ENCODE measurements at places on chromosomes 3 and 15.

DNA sequence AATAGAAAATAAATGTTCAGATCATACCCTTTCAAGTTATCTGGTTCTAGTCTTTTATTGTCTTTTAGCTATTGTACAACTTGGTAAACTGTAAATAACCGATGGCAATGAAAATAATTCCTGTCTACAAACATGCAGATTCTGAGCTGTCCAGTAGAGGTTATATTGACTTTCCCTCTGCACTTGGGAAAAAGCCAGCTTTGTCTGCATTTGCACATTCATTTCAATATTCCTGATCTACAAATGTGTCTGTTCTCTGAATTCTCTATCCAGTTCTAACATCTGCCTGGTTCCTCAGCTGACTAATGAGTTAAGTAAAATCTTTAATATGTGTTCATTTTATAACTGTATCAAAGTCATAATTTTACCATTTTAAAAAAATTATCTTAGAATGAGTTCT is 408.5 kb downstream of the ERC2 start:
- DNase-seq, result no peak

DNA sequence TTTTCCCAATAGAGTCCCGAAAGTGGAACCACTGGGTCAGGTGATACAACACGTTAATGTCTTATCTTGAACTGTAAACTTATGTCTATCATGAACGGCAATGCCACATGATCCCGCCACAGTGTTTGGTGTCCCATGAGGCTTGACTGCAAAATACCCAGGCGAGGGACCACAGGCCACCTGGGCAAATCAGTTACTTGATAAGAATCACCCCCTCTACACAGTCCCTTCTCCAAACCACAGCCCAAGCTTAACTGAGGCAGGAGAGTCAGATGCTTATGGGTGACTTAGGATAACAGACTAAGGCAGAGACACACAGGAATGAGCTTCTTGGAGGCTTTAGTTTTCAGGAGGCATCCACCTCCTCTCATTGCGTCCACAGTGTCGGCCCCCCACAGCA is 42.9 kb upstream of the SNRPA1 start:
- DNase-seq, result no peak

DNA sequence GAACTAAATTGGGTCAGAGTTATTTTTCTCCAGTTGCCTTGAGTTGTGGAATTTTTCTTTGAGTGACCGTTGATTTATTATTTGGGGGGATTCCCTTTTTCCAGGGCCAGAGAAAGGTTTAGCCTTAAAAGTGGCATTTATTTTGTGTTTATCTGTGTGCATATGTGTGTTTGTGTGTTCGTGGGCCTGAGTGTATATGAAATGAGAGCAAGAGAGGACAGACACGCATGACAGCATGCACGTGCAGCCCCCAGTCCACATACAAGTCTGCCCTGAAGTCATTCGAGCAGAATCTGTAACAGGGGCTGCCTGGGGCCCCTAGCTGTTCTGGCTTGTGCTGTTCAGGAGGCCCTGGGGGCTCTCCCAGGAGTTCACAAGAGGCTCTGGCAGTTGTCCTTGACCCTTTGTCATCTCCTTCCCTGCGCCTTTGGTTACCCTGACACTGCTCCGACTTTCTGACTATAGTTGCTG is 18.3 kb upstream of the TRAK1 start:
- no peak for DNase-seq

- peak; percentile 34 for DNase-seq
Observed at GRCh38 chr3:20080956-20081554, 40.8 kb downstream of the KAT2B start.

DNA sequence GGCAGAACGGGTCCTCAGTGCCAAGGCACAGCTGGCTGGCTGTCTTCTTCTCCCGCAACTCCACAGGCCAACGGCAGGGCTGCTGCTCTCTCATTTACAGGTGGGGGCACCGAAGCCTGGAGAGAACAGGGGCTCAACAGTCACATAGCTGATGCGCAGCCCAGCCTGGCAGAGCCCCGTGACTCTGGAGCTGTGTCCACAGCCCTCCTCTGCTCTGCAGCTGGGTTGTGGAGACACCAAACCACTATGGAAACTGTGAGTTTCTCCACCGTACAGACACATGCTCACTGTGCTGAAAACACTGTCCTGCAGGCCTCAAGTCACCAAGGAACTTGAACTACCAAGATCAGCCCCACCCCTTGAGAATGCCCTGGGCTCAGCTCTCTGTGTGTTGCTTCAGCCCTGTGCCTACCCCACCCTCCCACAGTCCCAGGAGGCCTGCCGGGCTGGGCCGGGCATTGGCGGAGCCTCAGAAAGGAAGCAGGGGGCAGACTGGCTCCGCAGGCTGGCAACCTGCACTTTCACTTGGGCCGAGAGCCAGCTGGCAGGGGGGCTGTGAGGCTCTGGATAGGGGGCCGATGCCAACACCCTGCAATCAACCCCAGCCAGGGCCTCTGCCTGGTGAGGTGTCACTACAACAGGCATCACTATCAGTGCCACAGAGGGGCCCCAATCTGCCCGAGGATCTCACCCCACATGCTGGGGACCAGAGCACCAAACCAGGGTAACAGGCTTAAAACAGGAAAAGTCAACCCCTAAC is 113.7 kb upstream of the RPL32 start:
- DNase-seq, result no peak

DNA sequence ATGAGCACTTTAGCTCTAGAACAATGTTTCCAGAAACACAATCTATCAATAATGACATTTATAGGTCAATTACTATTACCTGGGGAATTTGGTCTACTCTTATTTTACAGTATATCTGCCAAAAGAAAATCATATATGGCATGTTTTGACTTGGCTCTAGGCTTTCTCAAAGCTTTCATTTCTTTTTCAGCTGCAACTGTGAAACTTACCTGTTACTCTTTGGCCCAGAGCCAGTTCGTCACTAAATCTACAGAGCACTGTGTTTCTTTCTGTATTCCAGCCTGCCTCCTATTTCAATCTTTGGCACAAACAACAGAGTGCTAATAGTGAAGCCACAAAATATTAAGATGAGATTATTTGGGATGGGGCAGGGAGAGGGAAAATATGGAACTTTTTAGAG is 76.0 kb downstream of the P2RY1 start:
- DNase-seq, result no peak

GRCh38 chr3:150443331-150443741 is 35.2 kb downstream of the TSC22D2 start:
- DNase-seq, result no peak

DNA sequence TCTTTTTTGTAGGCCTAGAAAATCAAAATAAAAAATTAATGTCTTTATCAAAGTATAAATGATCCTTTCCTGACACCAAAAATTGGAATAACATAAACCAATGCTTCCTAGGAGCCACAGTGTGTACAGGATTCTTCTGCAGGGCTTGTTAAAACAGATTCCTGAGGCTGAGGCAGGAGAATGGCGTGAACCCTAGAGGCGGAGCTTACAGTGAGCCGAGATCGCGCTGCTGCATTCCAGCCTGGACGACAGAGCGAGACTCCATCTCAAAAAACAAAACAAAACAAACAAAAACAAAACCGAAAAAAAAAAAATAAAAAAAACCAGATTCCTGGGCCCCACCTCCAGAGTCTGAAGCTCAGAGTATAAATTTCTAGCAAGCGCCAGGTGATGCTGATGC is 78.0 kb downstream of the PEX5L start:
- DNase-seq, result no peak

DNA sequence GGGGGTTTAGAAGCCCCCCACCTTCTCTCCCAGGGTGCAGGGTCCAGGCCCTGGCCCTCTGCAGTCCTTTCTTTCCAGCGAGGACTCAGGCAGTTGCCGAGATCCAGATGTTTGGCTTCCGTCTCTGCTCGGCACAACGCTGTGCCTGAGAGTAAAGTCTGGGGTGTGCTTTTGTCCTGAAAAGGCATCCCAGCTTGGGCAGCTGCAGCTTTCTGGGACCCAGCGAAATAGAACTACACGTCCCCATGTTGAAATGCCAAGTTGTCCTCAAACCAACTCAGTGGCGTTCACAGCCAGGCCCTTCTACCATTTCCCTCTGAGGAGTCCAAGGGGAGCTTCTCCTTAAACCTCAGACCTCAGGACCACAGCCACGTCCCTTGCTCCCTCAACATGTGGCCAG is 23.1 kb downstream of the FGD5 start:
- DNase-seq, result no peak

DNA sequence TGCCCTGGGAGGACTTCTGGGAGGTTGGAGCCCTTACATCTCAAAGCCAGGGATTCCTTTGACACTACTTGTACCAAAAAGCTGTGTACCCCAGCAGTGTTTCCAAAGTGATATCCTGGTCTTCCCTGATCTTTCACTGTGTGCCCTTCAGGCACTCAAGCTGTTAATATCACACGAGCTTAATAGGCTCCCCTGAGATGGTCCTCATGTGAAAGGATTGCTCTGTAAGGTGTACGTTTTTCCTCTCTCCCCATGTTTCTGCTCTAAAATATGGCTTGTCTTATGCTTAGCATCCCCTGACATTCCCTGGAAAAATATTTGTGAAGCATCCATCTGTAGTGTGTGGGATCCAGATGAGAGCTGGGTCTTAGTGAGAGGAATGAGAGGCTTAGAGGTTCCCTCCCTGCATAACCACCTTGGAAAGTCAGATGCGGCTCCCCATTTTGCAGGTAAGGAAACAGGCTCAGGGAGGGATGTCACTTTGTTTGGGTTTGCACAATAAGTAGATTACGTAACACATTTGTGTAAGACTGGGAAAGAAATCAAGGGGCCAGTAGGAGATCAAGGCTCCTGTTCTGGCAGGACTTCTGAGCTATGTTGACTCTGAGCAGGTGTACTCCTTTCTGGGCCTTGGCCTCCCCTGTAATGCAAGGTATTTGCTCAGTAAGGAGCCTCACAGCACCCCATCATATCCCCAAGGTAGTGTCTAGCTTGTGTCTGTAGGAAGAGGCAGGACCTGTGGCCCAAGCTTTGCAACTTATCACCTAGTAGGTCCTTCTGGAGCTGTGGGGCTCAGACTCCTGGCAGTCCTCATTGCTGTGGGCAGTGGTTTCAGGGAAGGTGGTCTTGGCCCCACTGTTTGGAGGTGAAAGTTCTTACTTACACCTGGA is 667 bp upstream of the ACOX2 start:
- DNase-seq, result no peak
